Fibroblast of skin of scalp (primary cell): ENCODE measurements at places on chromosomes 1 and 21.

GRCh38 chr1:201482755-201483154 is 13.8 kb upstream of the PHLDA3 start:
- no peak for DNase-seq

DNA sequence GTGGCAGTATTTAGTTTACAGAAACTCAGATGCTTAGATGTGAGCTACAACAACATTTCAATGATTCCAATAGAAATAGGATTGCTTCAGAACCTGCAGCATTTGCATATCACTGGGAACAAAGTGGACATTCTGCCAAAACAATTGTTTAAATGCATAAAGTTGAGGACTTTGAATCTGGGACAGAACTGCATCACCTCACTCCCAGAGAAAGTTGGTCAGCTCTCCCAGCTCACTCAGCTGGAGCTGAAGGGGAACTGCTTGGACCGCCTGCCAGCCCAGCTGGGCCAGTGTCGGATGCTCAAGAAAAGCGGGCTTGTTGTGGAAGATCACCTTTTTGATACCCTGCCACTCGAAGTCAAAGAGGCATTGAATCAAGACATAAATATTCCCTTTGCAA is 59.7 kb upstream of the ZNF326 start:
- DNase-seq: no peak

- no peak for DNase-seq
Observed at GRCh38 chr1:114342376-114342775, 168.6 kb downstream of the TRIM33 start.

GRCh38 chr1:221718381-221719277 is 23.3 kb downstream of the DUSP10 start:
- peak; percentile 99 for DNase-seq

- peak; percentile 26 for DNase-seq
Observed at GRCh38 chr1:245475961-245476516, 321.3 kb downstream of the KIF26B start.

GRCh38 chr1:41419584-41420295 is 58.5 kb downstream of the FOXO6 start:
- DNase-seq: no peak

DNA sequence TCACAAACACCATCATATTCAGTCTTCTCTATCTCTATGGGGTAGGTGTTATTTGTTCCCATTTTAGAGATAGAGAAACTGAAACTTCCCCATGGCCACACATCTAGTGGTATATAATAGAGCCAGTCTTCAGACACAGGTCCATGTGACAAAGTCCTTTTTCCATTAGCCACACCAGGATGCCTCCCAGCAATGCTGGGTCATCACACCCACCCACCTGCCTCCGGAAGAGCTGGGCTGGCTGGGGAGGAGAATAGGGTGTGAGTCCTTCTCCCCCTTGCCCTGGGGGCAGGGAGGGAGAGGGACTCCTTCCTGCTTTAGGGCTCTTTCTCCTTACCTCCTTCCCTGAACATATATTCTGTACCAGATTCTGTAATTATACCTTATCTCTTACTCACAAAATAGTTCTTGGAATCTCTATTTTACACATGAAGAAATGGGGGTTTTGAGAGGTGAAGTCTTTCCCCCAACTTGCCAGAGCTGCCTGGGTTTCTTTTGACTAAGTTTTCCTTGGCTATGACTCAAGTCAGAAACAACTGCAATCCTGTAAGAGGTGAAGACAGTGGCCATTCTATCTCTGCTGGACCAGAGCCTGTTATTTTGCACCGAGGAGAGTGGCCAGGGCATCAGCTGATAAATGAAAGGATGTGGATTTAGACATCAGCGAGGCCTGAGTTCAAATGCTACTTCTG is 30.0 kb downstream of the SOX13 start:
- DNase-seq: no peak

- no peak for DNase-seq
Observed at GRCh38 chr1:91245435-91245834, 159.2 kb downstream of the HFM1 start.

GRCh38 chr1:227004796-227005195 is 64.7 kb downstream of the COQ8A start:
- DNase-seq: no peak

GRCh38 chr1:3999941-4000735 is 100.1 kb upstream of the C1orf174 start:
- DNase-seq: no peak

DNA sequence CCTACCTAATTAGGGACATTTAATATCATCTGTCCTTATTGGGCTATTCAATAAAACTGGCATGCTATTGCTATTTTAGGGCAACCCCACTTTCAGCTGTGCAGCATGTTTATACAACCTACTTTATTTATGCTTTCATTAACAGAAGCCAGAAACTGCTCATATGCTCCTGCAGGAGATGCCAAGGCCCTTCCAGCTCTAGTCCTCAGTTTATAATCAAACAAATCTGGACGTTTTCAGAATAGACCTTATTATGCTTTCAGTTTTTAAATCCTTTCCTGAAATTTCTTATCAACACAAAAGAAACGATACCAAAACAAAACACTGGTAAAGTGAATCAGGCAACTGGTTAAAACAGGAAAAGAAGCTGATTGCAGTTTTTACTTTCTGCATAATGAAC is 53.2 kb downstream of the PTGS2 start:
- no peak for DNase-seq

- peak; percentile 32 for DNase-seq
Observed at GRCh38 chr1:160951443-160952128, 3.0 kb downstream of the ITLN2 start.

DNA sequence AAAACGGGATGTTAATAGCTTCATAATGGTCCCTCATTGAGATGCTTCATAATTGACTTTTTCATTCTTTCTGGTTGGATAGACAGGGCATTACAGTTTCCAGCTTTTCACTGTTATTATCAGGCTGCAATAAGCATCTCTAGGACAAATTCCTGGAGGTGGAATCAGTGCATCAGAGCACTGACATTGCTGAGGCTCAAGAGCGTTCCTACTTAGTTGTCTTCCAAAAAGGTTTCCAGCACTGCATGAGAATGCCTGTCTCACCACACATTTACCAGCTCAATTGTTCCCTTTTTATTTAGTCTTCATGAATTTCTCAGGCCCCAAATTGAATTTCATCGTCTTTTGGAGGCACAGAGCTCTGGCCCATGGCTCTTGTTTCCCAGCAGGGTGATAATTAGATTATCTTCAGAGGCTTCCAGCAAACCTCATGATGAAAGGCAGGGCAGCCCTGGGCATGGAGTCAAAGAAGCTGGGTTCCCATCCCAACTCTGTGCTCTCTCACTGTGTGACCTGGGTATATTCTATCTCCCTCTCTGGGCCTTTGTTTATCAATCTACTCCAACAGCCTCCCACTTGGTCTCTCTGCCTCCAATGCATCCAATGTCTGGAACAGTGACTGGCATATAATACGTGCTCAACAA is 451.4 kb downstream of the PTPRU start:
- no peak for DNase-seq

GRCh38 chr1:248821101-248821500 is 4.6 kb downstream of the SH3BP5L start:
- peak; percentile 91 for DNase-seq

DNA sequence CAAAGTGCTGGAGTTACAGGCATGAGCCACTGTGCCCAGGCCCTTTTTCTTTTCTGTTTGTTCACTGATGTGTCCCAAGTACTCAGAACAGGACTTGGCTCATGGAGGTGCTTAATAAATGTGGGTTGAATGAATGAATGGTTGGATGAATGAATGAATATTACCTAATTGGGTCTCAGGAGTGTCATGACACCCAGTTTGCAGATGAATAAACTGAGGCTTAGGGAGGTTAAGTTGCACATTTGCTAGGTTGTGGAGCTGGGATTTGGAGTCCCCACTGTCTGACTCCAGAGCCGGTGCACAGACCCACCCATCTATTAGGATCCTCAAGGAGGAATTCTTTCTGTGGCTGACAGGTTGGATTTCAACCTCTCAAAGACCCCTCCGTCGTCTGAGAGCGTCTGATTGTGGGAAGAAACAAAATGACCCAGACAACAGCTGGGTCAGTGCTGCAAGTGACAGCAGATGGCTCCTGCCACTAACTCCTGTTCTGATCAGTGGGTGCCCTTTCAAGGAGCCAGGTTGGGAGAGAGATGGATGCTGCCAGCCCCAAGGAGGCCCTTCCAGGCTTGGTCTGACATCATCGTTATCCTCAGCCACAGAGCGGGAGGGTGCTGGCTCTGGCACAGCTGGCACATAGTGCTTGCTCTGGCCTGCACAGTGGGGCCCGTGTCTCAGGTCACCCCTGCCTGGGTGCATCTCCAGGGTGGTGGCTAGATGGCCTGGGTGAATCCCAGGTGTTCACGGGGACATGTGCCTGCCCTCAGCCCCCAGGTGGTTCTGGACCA is 24.2 kb downstream of the ARHGEF10L start:
- no peak for DNase-seq

GRCh38 chr1:25030674-25031589 is 100.9 kb upstream of the RUNX3 start:
- peak; percentile 52 for DNase-seq

DNA sequence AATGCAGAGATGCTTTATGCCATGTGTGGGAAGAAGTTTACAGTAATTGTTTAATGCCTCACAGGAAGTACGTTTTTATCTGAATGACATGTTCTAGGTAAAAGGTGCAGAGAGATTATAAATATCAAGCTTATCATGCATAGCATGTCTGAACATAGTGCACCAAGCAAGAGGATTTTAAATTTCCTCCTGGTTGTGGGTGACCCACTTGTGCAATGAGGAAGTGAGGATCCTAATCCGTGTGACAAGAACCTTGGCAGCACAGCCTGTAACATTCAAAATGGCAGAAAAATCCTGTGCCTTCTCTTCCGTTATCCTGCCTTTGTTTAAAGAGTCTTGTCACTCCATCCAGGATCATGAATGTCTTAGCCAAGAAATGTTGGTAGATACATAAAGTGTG is 75.6 kb downstream of the PLA2G4A start:
- no peak for DNase-seq

DNA sequence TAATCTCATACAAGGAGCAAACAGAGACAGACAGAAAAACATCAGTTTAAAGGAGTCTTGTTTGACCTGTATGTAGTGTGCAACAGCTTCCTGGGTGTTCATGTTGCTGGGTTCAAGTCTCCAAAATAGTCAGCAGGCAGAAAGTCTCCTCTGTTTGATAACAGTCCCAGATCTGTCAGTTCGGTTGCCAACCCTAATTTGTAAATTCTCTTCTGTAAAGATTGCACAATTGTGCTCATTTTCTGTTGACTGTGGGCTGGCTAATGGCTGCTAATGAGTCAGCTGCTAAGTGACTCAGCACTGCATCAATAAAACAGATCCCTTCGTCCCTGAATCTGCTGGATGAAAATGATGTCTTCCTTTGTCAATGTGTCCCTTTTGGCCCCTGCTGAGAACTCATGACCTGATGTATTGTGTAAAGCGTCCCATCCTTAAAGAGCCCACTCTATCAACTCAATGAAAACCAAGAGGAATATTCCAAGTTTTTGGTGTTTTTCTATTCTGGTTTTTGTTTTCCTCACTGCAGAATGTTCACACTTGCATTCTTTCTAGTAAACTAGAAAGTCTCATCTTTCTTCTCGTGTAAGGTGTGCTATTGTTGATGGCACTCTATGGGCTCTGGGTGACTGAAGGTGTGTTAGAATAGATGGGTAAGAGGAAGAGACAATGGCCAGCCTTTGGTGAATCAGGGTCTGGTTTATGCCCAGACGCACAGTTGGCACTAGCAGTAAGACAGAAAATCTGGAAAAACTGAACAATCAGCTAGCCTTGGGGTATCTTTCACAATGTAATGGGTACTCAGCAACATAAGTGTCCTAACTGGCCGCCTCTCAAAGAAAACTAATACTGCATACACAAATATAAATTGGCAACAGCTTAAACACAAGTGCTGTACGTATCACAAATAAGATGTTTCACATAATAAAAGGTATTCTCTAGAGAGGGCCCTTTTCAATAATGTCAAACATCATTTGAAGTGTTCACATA is 75.1 kb upstream of the SIPA1L2 start:
- DNase-seq: peak; percentile 69

DNA sequence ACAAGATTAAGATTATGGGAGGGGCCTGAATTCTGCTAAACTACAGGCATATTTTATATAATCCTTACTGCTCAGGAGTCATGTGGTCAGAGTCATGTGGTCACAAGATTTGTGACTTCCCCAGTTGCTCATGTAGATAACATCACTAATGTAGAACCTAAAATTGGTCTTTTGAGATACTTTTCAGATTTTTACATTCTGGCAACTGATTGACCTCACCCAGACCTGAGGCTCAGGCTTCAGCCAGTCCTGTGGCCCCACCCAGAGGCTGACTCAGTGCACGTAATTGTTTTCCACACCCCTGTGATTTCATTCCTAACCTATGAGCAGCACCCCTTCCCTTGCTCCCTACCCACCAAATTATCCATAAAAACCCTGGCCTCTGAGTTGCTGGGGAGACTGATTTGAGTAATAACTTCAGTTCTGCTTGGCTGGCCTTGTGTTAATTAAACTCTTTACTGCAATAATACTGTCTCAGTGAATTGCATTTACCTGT is 41.7 kb upstream of the ZNF326 start:
- peak; percentile 82 for DNase-seq

DNA sequence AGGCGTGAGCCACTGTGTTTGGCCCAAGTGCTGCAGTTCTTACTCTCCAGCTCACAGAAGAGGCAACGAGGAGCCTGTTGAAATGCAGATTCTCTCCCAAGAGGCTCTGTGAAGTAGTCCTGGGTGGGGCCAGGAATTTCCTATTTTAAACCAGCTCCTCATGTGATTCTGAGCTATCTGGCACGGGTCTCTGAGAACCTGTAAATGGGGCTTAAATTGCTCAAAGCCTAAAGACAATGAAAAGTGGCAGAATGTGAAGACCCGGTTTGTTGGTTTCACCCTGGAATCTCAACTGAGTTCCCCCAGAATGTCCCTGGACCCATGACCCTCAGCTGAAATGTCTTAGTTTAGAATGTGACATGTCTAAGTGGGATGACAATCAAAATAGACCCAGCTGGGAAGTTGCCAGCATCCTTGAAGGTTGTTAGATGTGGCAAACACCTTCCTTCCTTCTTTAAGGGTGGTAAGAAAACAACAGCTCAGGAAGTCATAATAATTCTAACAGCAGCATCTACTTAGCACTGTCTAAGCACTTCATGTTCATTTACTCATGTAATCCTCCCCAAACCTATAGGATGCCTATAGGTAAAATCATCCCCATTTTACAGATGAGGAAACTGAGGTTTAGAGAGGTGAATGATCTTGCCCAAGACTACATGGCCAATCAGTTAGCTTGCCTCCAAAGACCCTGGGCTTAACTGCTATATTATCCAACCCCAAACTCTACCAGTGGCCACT is 20.9 kb upstream of the ATP5PO start:
- DNase-seq: no peak

DNA sequence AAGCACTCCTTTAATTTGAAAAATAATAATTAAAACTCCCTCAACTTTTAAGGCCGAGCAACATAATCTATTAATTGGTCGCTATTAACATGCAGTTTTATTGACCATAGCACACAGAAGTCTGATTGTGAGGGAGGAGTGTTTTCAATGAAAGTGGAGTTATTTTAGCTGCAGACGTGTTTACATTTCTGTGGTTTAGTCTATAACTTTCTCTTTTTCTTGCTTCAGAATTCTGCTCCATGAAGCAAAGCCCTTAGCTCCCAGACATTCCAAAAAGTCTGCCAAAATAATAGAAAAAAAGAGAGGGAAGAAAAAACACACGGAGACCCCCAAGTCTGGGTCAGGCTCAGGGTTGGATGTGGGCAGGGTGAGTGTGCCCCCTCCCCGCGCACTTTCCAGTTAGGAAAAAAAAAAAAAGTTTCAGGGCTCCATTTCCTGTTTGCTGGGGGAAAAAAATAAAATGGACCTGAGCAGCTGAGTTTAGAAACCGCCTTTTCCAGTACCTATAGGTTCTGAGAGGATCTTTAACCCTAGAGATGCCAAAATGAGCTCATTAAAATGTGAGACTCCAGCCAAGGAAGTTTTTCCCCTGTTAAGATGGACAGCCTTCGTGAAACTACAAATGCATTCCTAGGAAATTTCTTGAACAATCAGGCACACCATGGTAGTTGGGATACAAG is 143.7 kb upstream of the ETS2 start:
- DNase-seq: peak; percentile 78
